ENCODE measurements at places on chromosomes 2 and 18.

- no peak for DNase-seq
Observed at GRCh38 chr2:177242121-177242987, 22.2 kb downstream of the NFE2L2 start.

GRCh38 chr18:75339936-75340605 is 87.4 kb downstream of the SMIM21 start:
- no peak for DNase-seq

GRCh38 chr2:69601179-69601612 is 42.3 kb downstream of the AAK1 start:
- DNase-seq: no peak

DNA sequence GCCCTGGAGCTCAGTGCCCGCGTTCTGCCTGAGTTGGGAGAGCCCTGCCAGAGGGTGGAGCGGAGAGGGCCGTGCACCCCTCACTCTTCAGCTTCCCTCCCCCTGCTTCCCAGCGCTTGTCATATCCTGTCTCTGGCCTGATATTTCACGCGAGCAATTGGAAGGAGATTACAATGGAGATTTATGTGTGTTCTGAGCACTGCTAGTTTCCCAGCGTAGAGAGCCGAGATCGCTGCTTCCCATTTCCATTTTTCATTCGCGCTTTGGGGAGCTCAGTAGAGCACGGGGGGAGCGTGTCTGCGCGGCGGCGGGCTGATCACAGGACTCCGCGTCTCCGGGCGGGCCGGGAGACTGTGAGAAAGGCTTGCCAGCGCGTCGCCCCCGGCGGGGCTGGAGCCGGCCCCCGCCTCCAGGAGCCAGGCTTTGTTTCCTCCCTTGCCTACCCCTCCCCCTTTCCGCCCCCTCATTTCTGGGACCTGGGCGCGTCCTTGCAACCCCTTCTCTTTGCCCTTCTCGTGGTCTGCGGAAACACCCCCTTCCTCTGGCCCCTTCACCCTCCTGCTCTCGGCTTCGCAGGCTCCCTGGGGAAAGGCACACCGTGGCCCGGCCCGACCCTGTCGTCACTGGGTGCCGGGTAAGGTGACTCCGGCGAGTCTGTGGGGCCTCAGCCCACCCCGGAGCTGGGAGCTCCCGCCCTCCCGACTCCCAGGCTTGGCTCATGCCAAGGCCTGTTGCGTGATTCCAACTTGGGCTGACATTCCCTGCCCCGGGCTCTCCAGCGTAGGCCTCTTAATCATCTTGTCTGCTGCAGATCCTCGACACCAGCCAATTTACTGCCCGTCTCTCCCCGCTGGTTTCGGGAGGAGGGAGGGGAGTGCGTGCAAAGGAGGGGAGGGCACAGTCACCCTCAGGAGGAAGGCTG is 5.8 kb downstream of the DLX2 start:
- DNase-seq: peak; percentile 72

GRCh38 chr2:196743165-196743564 is 56.3 kb downstream of the GTF3C3 start:
- DNase-seq: no peak

DNA sequence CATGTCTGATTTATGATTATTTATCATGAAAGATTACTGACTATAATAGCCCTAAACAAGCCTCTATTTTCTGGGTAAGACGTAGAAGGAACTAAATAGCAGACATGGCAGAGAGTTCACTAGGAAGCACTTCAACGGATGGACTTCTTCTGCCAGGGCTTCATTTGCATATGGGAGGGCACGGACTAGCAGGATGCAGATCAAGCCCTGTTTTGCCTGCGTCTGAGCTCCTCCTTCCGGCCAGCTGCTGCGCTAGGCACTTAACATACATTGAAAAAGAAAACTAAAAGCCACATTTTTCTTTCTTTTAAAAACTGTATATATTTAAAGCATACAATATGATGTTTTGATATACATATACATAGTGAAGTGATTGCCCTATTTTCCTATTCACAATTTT is 340.0 kb upstream of the MEX3C start:
- DNase-seq: no peak

- DNase-seq: no peak
Observed at GRCh38 chr2:74779265-74779558, 54.7 kb upstream of the HK2 start.

GRCh38 chr2:72895759-72896281 is 8.6 kb downstream of the SPR start:
- DNase-seq: no peak

GRCh38 chr18:59941331-59941730 is 41.5 kb downstream of the PMAIP1 start:
- DNase-seq: no peak

DNA sequence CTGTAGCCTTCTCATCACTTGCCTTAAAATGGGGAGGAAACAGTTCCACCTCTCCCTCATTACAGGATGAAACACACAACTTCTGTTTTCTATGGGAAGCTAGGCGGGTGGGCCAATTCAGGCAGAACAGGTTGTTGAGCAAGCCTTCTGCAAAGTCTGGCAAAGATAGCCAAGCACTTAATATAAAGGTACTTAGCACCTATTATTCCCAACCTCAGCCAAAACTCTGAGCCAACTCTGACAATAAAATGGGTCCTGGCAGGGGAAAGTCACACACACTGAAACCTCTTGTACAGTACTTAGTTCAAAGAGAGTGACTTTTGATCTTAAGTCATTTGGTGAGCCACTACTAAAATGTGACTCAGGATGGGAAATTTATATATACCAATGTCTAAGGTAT is 15.8 kb upstream of the SOCS6 start:
- no peak for DNase-seq

- DNase-seq: no peak
Observed at GRCh38 chr2:125095826-125096225, 1070.7 kb downstream of the CNTNAP5 start.

DNA sequence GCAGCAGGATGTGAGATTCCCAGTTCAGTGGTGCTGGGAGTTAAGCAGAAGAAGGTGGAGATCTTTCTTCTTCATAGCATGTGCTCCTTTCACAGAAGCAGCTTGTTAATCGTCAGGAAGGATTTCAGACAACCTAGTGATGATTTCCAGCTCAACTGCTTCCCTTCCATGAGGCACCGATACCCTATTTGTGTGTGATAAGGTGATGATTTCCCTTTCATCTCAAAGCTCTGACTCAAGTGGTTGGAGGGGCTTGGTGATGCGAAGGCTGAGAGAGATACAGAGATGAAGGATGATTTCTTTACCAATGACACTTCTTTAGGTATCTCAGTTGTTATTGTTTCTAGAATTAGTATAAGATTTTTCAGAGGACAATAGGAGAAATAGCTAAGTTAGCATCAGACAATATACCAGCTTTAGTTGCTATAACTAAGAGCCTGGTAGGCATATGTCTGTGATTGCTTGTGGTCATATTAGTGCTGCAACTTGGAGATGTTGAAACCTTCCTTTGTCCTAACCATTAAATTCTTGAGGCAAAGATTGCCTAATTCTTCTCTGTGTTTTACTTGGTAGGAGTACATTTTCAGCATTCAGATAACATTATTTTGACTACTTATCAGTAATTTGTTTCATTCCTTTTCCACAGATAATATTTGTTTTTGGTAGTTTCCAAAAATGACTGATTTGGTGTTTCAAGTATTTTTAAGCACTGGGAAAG is 111.3 kb downstream of the PLCL1 start:
- DNase-seq: no peak

DNA sequence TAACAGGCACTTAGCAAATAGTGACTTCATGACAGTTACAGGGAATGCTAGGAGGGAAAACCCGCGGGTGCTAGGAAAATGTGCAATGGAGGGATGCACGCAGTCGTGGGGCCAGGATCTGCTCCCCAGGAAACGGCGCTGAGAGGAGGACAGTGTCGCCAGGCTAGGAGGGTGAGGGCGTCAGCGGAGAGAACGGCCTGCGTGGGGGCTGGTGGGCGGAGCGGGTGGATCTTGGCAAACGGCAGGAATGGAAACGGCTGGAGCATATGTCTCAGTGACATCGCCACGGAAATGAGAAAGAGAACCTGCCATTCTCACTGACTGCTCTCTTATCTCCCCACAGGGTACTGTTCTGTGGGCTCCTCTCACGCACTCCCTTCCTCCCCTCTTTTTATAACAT is 478.5 kb upstream of the ID2 start:
- no peak for DNase-seq

- no peak for DNase-seq
Observed at GRCh38 chr2:10770956-10771750, 41.4 kb downstream of the PDIA6 start.

DNA sequence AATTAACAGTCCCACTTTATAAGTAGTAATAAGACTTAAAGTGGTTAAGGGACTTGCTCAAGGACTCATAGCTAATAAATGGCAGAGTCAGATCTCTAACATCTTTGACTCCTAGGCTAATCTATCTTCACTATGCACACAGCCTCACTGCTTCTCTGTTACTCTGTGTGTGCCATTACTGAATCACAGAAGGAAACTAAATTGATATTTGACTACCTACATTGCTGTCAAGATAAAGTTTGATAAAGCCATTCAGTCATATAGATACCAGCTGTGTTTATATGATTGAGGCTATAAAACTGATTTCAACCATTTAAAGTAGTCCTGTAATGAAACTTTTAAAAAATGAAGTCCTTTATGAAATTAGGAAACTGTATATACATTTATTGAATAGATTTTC is 10.9 kb downstream of the SLC39A10 start:
- DNase-seq: no peak

DNA sequence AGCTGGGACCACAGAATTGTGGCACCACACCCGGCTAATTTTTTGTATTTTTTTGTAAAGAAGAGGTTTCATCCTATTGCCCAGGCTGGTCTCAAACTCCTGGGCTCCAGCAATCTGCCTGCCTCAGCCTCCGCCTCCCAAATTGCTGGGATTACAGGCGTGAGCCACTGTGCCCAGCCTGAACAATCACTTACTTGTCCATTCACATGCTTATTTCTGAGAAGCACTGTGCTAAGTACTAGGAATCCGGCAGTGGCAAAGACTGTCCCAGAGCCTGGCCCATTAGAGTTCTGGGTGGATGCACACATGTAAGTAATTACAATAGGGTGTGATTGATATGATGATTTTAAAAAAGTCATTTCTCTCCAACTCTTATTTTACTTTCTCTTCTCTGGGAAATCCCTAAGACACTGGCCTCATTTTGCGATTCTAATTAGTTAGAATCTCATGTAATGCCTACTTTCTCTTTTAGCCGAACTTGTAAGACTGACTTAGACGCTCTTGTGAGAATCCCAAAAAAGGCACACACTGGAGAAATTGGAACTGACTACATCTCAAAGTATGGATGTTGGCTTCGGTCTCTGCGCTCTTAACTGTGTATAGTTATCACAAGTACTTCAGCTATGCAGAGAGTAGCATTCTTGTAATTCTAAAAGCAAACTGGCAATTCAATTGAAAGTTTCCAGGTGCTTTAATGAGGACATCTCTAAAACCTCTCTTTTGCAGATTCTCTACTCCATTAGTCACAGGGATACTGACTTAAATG is 567.7 kb downstream of the DCC start:
- DNase-seq: no peak

DNA sequence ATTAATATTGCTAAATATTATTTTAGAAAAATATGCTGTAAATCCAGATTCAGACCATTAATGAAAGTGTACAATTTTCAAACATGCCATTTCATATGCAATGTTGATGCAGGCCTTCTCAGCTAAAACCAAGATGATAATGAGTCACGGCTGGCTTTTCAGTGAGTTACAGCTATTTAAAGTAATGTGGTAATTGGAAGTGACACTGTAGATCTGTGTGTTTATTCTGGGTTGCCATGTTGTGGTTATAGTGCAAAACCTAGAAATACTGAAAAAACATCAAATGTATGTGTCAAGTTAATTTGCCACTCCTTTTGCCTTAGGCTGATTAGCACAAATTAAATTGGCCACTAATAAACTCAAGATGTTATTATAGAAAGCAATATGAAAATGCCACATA is 506.6 kb downstream of the ERBB4 start:
- no peak for DNase-seq

- no peak for DNase-seq
Observed at GRCh38 chr18:48216639-48217257, 192.4 kb downstream of the ZBTB7C start.
